Lung (tissue), 17 donors: ENCODE measurements at places on chromosomes 11 and 22. TPM values are rescaled to one million over a fixed set of nuclear protein-coding genes. Genes with fewer than 3 reads are reported as not detected.

PARVA gene
- total RNA-seq: 71.6 TPM

OR52E8 gene
- 0.18 TPM for total RNA-seq

CCDC90B gene
- 60.9 TPM for total RNA-seq

CASP12 gene
- total RNA-seq: 0.34 TPM

INS gene
- total RNA-seq: not detected

NXPE4 gene
- not detected for total RNA-seq

ALKBH3 gene
- 43.7 TPM for total RNA-seq

CNTF gene
- 2.0 TPM for total RNA-seq
